ENCODE measurements at places on chromosomes 6 and 20.

DNA sequence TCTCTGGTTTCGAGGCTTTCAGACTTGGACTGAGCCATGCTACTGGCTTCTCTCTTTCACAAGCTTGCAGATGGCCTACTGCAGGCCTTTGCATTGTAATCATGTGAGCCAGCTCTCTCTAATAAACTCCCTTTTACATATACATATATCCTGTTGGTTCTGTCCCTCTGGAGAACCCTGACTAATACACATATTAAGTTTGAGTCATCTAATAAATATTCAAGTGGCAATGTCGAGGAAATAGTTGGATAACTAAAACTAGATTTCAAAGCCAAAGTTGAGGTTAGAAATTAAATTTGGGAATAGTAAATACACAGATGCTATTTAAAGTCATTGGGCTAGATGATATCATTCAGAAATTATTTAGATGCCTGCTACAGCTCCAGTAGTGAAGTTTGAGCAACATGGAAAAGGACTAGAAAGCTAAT, 1343.4 kb downstream of the GRIK2 start:
- DNase-seq: no peak

- DNase-seq: no peak
Observed at GRCh38 chr20:54477191-54477955, 2.0 kb downstream of the DOK5 start.

GRCh38 chr6:169988769-169989550, 237.5 kb downstream of the ERMARD start:
- no peak for DNase-seq

DNA sequence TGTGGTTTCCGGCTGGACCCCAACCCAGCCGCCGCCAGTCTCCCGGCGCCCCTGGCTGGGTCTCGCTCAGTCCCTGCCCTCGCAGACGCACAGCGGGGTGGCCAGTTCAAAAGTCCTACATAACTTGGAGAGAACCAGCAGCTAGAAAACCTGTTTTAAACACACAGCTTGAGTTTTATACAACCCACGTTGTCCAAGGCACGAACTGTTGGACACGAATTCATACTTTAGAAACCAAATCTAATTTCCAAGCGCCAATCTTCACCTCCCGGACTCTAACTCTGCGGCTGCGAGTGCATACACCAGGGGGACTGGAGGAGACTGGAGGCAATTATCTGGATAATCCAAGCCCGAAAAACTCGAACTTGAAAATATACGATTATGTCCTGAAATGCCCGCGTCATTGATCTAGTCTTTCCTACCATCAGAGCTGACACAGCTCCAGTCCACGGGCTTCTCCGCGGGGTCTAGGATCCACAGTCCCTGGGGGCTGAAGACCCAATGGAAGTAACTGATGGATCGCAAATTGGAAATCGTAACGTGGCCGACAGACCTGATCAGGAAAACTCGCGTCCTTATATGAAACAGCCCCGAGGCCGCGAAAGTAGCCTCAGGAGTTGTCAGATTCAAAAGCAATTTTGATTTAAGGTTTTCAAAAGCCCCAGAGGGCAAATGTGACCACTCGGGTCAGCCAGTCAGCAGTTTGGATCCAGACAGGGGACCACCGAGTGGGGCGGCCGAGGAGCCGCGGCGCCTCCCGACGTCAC, 843 bp upstream of the HEY2 start:
- peak; percentile 29 for DNase-seq

DNA sequence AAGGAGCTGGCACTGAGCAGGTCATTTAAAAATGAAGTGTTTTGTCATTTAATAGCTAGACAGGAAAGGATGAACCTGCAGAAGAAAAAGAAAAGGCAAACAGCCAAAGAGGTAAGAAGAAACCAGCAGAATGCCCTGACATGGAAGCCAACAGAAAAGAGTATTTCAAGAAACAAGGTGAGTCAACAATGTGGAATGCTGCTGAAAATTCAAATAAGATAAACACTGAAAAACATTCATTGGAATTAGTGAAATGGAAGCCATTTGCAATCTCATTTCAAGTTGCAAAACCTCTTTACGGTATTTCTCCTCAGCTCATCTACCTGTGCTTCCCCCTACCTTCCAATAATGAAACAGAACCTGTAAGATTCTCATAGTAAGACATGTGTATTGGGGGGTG, 59.6 kb downstream of the RWDD2A start:
- DNase-seq: peak; percentile 20

- DNase-seq: no peak
Observed at GRCh38 chr20:36496707-36497669, 44.3 kb upstream of the MYL9 start.

DNA sequence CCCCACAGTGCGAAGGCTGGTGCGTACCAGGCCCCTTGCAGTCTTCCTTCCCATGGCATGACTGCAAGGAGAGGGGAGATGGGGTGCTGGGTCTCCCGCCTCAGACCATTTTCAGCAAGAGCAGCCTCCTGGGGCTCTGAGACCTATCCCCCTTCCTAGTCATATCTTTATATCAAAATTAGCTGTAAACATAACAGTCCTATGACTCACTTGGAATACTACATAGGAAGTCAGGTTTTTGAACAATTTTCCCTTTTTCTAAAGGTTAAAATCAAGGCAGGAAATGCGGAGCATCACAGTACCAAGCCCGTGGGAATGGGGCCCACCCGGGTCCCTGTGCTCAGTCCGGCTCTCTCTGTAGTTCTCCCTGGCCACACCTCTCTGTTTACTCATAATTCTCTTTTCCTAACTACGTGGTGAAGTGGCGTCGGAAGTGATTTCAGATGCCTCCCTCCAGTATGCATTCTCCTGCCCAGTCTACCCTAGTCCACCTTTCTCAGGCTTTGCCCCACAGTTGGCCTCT, 109.8 kb upstream of the TMEM170B start:
- no peak for DNase-seq

Data from mammary epithelial cell (primary cell).